ENCODE measurements at places on chromosomes 4 and X.

GRCh38 chr4:42144028-42144427 is 8.4 kb downstream of the BEND4 start:
- DNase-seq: peak; percentile 30

DNA sequence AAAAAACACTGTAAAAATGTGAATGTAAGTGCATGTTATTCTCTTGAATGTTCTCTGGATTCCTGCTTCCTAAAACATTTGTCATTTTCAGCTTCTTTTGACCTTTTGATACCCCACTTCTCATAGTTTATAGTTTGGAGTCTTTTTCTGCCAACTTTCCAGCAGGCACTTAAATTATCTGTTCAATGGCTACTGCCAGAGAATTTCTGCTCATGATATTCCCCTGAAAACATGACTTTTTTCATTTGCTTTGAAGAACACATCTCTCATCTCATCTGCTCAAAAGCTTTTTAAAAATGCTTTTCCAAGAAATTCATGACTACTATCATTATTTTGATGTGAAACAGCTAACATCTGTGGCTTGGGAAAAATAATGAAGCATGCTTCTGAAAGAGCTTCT is 269.7 kb upstream of the PCDH7 start:
- no peak for DNase-seq

- DNase-seq: no peak
Observed at GRCh38 chr4:79225360-79225759, 100.5 kb downstream of the NAA11 start.

DNA sequence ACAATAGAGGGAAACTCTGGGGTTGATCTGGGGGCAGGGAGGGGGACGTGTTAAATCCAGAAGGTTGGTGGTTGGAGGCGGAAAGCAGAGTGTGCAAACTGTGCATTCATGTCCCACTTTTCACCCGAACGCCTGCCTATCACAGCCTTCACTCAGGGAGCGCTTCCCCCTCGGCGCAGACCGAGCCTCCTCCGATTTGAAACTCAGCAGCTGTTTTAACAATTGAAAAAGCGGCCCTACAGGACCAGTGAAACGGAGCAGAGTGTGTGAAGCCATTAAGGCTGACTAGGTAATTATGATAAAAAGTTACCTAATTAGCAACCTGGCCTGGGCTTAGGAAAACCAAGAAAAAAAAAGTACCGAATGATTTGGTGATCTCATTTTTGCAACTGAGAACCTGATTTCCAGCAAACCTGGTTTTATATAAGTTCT is 685 bp upstream of the NDNF start:
- DNase-seq: peak; percentile 27

DNA sequence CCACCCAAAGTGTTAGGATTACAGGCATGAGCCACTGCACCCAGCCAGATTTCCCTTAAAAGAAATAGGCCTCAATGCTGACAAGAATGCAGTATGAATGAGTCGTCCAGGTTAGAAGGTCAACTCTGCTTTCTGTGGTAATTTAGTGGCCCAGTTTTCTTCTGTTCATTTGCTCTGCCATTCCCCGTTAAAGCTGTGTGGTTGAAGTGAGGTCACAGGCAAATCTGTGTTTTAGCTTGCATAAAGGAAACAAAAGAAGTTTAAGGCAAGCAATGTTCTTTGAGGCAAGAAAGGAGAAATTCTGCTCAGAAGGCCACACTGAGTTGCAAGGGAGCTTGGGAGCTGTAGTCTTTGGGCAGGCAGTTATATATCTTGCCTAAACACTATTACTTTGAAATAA is 176.8 kb downstream of the LARP7 start:
- DNase-seq: peak; percentile 3

DNA sequence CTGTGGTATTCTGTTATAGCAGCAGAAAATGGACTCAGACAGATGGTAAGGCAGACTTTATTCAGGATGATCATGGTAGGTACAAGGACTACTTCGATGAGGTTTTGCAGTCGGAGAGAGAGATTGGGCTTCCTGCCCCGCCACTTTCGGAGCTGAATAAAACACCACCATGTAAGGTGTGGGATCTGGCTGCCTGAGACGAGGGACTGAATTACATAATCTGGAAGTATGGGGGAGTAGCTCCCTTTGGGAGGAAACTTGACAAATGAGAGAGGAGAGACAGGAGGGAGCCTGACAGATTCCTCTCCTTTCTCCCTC is 255.5 kb upstream of the GATB start:
- no peak for DNase-seq

- DNase-seq: peak; percentile 85
Observed at GRCh38 chr4:113881256-113881655, 98.2 kb downstream of the ARSJ start.

GRCh38 chrX:2503591-2504500 is 3.1 kb upstream of the DHRSX start:
- no peak for DNase-seq

DNA sequence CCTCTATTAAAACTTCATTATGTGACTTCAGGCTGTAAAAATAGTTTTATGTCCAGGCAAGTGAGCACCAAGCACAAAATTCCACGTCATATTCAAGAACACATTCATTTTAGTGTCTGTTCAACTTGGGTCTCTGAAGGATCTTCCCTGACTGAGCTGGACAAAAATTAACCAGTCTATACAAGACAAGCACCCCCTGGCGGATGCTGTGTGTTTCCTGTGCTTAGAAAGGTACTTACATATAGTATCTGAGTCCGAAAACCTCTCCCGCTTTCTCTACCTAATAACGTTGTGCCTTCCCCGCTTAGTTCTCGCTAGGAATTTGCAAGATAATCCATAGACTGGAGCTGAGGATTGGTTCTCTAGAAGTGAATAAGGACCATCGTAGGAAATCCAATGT is 2214.5 kb upstream of the TENM3 start:
- DNase-seq: peak; percentile 68

DNA sequence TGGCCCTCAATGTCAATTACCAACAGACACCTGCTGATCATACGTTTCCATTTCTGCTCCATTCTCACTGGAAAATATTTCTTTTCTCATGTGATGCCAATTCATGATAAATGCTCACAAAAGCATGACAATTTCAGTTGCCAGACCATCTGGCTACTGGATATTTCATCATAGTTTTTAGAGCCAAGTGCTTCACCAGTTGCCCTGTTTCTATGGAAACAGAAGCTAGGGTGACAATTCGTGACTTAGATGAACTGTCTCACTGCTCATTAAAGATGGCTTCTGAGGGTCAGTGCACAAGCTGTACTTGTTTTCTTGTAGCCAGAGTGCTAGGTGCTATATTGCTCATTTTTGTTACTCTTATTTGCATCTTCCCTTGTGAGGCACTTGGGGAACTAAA is 184.9 kb downstream of the COMMD8 start:
- DNase-seq: peak; percentile 85

- DNase-seq: peak; percentile 53
Observed at GRCh38 chr4:9987749-9988362, 33.4 kb downstream of the SLC2A9 start.

DNA sequence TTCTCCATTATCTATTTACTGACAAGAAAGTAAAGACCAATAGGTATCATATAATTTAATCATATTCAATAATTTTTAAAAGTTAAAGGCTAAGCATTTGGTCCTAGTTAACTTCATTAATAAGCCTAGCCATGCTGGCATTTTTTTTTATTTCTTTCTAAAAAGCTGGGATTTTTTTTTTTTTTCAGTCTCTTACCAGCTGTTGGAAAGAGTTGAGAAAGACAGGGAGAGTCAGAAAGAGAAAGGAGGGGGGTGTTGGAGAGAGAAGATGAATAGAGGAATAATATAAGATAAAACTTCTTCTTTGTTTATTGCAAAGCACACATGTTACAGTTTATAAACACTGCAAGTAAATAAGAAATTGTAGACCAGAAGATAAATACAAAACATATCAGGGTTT is 5.9 kb upstream of the NR3C2 start:
- no peak for DNase-seq

GRCh38 chr4:31391976-31392375 is 671.8 kb downstream of the PCDH7 start:
- DNase-seq: no peak

DNA sequence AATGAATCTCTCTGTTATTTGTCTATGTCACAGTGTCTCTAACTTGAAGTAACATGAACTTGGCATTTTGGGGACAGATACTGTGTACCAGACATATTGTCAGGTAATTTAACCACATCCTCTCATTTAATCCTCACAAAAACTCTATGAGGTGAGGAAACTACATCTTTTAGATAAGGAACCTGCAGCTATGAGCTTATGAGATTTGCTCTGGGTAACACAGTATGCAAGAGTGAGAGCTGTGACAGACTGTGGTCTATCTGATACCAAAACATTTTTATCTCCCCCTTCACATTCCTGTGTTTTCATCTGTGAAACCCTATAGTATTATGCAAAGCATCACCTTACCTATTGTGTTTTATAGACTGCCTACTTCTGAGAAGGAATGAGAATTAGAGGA is 58.4 kb upstream of the HS3ST1 start:
- no peak for DNase-seq

DNA sequence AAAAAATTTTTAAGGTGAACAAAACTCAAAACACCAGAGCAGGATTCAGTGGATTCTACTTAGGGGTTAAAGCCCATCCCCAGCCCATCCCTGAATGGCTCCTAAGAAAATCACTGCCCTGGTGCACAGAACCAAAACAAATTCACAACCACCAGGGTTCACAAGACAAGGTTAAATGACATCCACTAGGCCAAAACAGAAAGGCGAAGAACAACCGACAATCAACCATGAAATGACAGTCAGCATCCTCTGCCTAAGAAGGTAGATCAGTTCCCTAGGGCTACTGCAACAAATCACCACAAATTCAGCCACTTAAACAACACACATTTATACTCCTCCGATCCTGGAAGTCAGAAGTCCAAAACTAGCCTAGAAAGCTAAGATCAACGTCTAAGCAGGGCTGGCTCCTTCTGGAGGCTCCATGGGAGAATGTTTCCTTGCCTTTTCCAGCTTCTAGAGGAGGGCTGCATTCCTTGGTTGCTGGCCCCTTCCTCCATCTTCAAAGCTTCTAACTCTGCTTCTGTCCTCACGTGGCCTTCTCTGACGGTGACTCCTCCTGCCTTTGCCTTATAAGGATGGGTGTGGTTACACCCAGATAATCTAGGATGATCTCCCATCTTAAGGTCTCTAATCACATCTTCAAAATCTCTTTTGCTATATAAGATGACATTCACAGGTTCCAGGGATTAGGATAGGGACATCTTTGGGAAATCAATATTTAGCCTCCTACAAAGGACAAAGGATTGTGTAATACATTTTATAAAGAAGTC is 1.8 kb downstream of the CCNQ start:
- DNase-seq: no peak

DNA sequence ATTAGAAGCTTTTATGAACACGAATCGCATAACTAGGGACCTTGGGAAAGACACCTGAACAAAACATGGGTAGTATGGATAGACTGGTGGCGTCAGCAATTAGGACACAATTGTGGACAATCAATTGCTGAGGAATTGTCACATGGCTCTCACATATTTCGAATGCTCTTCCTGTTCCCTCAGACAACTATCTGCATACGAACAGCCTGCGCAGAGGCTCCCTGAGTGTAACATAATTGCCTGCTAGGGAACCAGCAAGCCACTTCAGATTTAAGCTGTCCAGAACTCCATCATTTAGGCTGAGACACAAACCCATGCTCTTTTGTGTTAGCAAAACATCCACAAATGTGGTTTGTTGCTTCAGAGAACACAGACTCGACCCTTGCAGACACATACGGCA is 160.8 kb downstream of the MGST2 start:
- DNase-seq: no peak

- peak; percentile 30 for DNase-seq
Observed at GRCh38 chr4:42396752-42397634, at the start of gene SHISA3. Gene SHISA3, plus strand, starts transcription at chr4:42397488. Its CDS starts 569 bp downstream, at chr4:42398057.

- no peak for DNase-seq
Observed at GRCh38 chr4:168475745-168476144, 4.5 kb downstream of the DDX60L start.

DNA sequence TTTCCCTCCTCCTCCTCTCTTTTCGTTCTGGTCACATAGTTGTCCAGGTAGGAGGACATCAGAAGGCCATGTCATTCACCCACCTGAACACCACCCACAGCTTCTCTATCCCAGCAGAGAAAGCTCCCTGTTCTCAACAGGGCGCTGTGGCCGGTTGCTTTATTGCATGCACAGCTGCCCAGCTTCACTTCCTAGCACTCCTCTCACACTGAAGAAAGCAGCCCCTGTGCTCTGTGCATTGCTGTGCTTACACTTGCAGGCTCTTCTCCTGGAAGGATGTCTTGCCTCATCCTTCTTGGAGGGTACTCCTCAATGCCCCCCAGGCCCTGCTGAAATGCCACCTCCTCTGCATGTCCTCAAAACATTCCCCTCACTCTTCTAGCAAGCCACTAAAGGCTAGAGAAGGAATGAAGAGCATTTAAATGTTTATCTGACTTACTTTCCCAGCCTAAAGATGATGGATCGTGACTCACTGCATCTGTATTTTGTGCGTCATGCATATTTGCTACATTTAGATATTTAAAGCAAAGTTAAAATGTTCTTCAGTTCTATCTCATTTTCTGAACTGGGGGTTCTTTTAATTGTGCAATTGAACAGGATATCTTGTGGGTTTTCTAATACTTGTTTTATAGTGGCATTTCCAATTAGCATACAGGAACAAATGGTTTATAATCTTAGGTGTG is 186.4 kb upstream of the PUDP start:
- DNase-seq: no peak

DNA sequence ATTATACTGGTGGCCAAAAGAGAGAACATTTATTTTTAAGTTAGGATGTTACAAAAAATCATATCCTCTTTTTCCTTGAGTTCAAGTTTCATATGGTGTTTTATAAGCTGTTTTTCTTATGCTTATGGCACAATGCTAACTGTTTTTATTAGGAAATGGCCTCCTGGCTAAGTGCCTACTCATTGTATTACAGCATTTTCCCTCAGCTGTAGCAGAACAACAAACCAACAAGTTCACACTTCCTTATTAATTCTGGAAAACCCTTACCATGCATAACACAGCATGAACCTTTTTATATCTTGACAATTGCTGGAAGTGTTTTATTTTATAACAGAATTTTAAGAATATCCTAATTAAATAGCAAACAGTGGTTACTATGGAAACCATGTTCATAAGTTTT is 165.8 kb downstream of the GASK1B start:
- peak; percentile 96 for DNase-seq

- no peak for DNase-seq
Observed at GRCh38 chr4:79298027-79298426, 27.8 kb downstream of the NAA11 start.

GRCh38 chr4:20297261-20297660 is 45.6 kb downstream of the SLIT2 start:
- DNase-seq: no peak

GRCh38 chr4:57109847-57110639 is at the start of gene IGFBP7:
Gene IGFBP7, minus strand, starts transcription at chr4:57110385. Its CDS starts 34 bp downstream, at chr4:57110351.
- peak; percentile 63 for DNase-seq

GRCh38 chr4:154836513-154836912 is 55.4 kb downstream of the RBM46 start:
- no peak for DNase-seq

DNA sequence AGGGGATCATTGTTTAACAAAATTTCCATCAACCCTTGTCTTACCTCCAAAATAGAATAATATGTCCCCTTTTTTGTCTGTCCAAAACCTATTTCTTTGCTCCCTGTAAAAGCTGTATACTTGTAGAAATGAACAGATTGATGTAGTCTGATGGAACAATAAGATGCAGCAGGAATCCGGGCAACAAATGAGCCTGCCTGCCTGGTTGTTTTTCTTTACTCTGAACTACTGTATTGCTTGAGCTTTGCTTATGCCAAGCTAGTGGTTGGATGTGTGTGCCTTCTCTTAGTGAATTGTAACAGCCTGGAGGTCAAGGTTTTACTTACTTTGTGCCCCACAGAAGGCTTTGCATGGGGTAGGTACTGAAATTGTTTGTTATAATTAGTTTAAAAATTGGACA is 116.2 kb upstream of the TLL1 start:
- DNase-seq: no peak
